Thoracic aorta endothelial cell (primary cell): ENCODE measurements at places on chromosomes 16 and 17. TPM values are rescaled to one million over a fixed set of nuclear protein-coding genes. Genes with fewer than 3 reads are reported as not detected.

SCO1 gene
- total RNA-seq, result 23.1 and 26.7 TPM in 2 replicates

RNF43 gene
- 0.66 TPM in 1 of 2 replicates, not detected in the other for total RNA-seq

IST1 gene
- 190 and 226 TPM in 2 replicates for total RNA-seq

PMFBP1 gene
- under 0.01 and 0.14 TPM in 2 replicates for total RNA-seq

KRT15 gene
- total RNA-seq, result 2.1 and 2.3 TPM in 2 replicates

CPHXL2 gene
- not detected in 2 replicates for total RNA-seq

OR1A1 gene
- not detected in 2 replicates for total RNA-seq
